ENCODE measurements at places on chromosomes 5 and 9.

DNA sequence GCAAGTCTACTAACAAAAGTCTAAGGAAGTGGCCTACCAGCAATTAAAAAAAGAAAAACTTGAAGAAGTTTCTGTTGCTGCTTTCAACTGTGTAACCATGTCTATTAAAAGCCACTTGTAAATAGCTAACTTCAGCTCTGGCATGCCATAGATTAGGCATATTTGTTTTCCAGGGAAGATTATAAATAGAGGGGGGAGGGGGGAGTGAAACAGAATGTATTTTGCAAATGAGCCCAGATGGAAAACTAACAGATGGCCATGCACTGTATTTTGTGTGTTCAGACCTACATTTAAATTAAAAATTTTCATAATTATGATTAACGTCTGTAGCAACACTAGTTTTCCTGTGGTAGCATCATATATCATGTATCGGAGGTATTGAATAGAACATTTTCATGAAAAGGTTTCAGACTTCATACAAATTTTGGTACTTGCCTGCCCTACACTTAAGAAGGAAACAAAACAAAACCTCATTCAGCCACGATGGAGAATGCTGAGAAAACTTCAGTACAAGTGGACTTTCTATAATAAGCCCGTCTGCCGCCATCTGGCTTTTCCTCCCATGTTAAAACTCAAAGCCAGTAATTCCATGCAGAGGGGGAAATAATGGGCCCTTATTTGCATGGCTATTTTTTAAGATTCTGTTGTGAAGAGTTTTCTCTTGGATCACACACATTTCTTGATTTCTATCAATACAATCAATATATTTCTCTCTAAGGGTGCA is 220.4 kb upstream of the SMARCA2 start:
- DNase-seq = no peak

- DNase-seq = peak; percentile 1
Observed at GRCh38 chr5:138212828-138213160, 329 bp downstream of the CDC23 start.

GRCh38 chr5:122258241-122258640 is 53.8 kb upstream of the SNCAIP start:
- DNase-seq = no peak

- DNase-seq = no peak
Observed at GRCh38 chr9:98603821-98604383, 104.8 kb downstream of the GABBR2 start.

- no peak for DNase-seq
Observed at GRCh38 chr5:85453026-85453349, 1068.3 kb upstream of the EDIL3 start.

DNA sequence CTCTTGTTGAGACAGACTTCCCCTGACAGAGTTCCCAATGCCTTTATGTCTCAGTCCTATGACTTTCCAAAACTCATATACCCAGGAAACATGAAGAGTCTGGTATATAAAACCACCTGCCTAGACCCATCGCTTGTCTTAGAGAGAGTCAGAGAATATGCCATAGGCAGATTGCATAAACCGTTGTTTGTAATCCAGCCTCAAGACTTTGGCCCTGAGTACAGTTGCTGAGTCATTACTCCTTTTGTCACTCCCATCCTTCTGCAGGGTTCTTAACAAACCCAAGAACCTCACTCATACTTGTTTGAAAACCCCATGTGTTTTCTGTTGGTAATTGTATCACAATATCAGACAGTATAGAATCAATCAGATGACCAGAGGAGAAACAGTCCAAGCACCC is 616.3 kb downstream of the SLCO4C1 start:
- DNase-seq = no peak
